ENCODE measurements at places on chromosomes 2 and 18.

DNA sequence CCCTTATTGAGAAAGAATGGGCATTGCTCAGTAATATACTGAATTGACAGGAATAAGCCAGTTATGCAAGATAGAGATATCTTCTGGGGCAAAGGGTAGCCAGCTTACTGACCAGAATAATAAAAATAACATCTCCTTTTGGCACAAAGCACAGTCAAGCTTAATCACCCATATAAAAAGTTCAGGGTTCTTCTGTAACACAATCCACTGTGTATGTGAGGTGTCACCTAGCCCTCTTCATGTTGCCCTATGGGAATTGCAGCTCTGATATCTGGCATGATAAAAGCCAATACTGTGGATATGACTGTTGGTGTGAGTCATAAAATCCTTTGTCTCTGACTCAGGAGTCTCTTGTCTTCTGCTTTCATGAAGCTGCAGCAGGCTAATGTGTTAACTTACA, 90.8 kb downstream of the DSEL start:
- DNase-seq, result no peak

GRCh38 chr2:9539531-9539930, 16.1 kb downstream of the ADAM17 start:
- DNase-seq, result no peak

GRCh38 chr2:71566372-71566771, 113.0 kb downstream of the DYSF start:
- DNase-seq, result no peak

DNA sequence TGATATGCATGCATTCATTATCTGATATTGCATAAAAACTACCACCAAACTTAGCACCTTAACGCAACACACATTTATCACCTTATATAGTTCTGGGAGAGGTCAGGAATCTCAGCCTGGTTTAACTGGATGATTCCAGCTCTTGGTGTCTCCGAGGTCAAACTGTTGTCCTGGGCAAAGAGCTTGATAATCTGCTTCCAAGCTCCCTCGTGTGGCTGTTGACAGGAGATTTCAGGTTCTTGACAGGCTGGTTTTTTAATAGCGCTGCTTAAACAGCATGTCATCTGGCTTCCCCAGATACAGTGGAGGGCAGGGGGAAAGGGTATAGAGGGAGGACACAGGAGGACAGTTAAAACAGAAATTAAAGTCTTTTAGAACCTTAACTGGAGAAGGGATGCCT, 785.0 kb downstream of the CNTNAP5 start:
- no peak for DNase-seq

DNA sequence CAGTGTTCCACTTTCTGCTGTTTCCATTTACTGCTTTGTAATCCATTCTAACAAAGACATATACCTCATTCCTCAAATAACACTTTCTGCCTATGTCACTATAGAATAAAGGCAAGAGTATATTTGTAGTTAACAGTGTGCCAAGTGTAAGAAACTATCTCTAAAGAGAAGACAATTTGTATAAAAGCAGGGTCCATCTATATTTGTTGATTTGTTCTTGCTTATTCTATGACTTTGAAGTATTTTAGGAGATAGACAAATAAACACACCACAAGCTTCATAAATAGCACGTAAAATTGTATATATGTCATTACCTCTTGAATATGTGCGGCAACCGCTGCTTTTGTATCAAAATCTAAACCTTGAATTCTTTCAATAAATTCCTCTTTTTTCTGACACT, 56.0 kb downstream of the CCDC88A start:
- DNase-seq, result no peak

- no peak for DNase-seq
Observed at GRCh38 chr18:70452501-70452900, 163.7 kb downstream of the SOCS6 start.

DNA sequence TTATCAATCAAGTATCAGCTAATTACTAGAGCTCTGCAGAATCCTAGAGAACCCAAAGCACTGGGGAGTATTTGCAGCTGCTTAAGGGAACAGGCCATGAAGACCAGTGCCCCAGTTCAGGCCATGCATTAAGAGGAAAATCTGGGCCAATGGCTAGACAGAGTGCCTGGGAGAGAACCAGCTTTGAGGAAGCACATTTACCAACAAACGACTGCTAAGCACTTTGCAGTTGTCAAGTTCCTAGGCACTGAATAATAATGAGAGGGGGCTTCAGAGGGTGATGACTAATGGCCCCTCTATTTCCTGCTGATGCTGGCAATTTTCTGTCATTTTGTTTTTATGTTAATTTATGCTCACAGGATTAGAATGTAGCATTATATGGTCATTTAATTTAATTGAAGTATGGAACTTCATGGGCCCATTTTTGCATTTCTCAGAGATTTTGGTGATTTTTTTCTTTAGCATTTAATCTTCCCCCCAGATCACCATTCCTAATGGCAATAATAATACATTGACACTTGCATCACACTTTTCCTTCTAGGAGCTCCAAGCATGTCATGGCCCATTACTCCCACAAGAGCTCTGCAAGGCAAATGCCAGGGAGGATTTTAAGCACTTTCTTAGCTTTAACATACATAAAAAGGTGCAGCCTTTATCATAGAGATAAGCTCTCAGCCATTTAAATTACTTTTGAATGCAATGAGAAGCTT, 147.7 kb upstream of the SPATS2L start:
- DNase-seq, result no peak

Measured in hematopoietic multipotent progenitor cell treated with erythropoietin and hydrocortisone succinate and interleukin-3 and kit ligand, for 15 days (in vitro differentiated cells).